ENCODE measurements at places on chromosomes 2 and 18.

GRCh38 chr2:221073326-221074049 lies 498.6 kb downstream of the EPHA4 start:
- no peak for DNase-seq

- DNase-seq: no peak
Measured at GRCh38 chr18:57081899-57082298, 65.0 kb upstream of the BOD1L2 start.

- DNase-seq: no peak
Measured at GRCh38 chr2:85177031-85177824, 44.0 kb downstream of the TCF7L1 start.

DNA sequence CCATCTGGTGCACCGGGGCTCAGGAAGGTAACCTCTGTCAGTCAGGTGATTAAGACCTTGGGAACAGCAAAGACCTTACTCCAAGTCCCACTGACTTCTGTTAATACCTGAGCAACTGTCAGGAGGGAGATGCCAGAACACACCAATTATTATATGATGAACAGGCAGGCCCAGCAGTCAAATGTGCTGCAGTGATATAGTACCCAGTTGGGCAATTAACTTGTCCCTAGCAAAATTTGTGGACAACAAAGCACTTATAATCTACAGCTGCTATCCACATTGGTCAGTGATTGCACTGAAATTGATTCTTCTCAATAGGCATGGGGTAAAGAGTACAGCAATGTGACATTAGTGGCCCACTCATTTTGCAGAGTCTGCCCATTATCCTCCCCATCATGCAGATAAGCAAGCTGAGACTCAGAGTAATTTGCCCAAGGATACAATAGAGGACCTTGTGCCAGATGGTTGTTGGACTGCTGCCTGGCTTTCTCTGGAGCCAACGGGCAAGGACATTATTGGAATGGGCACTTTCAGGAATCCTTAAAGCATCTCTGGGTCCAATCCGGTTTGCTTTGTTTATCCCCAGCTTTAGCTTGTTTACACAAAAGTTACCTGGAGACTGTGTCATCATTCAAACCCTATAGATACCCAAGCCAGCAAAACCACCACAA lies 147.6 kb downstream of the CCBE1 start:
- DNase-seq: no peak

DNA sequence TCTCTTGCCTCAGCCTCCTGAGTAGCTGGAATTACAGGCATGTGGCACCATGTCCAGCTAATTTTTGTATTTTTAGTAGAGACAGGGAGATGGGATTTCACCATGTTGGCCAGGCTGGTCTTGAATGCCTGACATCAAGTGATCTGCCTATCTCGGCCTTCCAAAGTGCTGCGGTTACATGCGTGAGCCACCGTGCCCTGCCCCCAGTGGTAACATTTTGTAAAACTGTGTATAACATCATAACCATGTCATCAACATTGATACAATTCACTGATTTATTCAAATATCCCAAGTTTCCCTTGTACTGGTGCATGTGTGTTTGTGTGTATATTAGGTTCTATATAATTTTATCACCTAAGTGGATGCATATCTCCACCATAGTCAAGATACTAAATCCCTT lies 70.0 kb downstream of the PDCL3 start:
- no peak for DNase-seq

DNA sequence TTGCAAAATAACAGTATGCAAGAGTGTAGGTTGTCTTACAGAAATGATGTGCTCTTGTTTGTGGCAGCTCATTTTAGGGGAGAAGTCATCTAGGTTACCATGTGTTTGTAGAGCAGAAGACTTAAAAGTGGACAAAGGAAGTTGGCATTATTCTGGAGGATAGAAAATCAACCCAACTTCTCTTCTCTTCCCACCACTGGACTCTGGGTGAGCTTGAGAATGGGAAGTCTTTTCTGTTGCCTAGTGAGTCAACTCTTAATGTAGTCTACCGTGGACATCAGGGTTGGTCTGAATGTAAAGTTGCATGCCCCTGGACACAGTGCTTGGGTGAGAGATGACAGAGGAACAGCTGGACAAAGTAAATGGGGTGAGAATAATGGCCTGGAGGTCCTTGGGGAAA lies 98.3 kb downstream of the FMNL2 start:
- no peak for DNase-seq

DNA sequence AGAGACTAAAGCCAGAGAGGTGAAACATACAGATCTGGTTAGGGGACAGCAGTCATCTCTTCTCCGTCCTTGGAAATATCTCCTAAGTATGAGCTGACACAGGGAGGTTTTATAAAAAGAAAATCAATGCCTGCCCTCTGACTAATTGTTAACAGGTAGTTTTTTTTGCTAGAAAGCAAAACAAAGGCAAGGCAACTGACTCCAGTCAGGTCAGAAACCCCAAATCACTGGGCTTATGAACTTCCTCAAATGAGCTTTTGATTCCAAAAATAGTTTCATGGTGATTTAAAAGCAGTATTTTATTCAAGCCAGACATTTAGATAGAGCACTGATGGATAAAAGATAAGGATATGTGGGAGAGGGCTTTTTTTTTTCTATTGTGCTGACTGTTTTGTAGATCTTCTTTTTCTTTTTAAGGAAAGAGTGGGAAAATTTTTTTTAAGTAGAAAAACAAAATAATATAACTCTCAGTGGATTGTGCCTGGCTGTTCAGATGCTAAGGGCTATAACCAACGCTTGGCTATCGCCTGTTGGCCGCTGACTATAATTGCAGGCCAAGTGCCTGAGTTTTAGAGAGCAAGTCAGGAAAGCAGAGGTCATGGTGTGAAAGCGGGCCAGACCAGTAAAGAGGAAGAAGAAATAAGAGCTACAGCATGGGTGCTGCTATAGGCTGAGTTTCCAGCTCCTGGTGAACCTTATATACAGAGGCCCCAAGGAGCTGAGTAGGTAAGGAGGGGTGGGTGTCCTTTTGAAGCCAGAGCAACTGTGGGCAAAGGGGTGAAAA lies 44.9 kb downstream of the MRPL35 start:
- DNase-seq: no peak

DNA sequence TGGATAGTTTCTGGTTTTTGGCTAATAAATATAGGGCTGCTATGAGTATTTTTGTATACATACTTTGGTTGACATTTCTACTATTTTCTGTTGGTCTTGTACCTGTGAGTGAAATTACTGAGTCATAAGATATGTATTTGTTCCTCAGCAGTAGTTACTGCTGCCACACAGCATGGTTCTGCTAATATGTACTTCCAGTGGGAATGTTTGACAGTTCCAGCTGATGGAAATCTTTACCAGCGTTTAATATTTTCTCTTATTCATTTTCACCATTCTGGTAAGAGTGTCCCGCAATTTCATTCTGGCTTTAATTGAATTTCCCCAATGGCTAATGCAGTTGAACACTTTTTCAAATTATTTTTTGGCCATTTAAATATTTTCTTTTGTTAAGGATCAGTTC lies 57.9 kb upstream of the IL1R1 start:
- DNase-seq: no peak

DNA sequence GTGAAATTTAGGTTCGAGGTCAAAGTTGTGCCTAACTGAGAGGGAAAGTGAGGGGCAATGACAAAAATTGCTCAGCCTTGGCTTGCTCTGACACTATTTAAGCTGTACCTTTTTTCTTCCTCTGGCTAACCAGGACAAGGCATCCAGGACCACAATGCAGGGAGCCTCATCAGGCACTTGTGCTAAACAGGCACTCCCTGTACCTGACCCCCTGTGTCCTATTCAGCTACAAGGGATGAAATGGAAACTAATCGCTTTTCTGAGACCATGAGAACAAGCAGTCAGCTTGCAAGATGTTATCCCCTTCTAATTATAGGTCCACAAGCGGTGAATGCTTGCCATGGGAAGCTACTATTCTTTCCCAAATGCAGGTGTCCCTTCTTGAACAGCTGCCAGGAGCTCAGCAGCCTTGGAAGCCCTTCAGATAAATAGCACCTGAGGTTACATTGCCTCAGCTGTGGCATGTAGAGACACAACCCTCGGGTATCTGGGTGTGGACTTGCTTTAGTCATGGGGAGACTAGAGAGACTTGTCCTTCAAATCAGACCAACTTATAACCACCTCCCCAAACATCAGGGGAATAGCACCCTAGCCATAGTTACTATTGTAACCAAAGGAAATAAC lies 19.1 kb upstream of the ITGA6 start:
- DNase-seq: no peak

DNA sequence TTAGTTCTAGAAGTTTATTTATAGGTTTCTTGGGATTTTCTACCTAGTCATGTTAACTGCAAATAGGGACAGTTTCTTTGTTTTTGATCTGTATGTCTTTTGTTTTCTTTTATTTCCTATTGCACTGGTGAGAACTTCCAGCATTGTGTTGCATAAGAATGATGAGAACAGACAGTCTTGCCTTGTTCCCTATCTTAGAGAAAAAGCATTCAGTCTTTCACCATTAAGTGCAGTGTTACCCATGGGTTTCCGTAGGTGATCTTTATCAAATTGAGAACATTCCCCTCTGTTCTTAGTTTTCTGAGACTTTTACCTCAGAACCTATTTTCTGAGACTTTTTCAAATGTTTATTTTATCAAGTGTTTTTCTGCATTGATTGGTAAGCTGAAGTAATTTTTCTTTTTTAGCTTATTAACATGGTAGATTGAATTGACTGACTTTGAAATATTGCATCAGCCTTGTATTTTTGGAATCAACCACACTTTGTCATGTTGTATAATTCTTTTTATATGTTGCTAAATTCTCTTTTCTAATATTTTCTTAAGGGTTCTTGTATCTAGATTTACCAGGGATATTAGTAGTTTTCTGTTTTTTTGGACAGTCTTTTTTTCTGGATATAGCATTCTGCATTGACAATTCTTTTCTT lies 17.2 kb downstream of the MFSD6 start:
- no peak for DNase-seq

- DNase-seq: no peak
Measured at GRCh38 chr2:108268001-108268400, 20.7 kb upstream of the SULT1C2 start.

- DNase-seq: no peak
Measured at GRCh38 chr18:45050712-45051601, 370.3 kb downstream of the SETBP1 start.

DNA sequence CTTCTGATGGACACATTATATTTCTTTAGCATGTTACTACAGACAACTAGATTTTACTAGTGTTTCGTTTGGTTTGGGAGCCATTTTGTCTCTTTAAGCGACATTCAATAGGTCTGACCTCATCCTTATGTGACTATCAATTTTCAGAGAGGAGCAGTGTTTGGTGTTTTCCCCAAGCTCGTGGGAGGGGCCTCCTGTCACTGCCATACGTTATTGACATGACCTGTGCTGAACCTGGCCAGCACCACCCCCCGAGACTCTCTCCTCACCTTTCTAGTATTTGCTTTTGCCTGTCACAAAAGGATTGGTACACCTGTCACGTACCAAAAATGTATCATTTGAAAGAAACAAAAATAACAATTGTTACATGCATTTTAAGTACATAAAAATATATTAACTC lies 69.3 kb downstream of the PSMG2 start:
- DNase-seq: no peak

DNA sequence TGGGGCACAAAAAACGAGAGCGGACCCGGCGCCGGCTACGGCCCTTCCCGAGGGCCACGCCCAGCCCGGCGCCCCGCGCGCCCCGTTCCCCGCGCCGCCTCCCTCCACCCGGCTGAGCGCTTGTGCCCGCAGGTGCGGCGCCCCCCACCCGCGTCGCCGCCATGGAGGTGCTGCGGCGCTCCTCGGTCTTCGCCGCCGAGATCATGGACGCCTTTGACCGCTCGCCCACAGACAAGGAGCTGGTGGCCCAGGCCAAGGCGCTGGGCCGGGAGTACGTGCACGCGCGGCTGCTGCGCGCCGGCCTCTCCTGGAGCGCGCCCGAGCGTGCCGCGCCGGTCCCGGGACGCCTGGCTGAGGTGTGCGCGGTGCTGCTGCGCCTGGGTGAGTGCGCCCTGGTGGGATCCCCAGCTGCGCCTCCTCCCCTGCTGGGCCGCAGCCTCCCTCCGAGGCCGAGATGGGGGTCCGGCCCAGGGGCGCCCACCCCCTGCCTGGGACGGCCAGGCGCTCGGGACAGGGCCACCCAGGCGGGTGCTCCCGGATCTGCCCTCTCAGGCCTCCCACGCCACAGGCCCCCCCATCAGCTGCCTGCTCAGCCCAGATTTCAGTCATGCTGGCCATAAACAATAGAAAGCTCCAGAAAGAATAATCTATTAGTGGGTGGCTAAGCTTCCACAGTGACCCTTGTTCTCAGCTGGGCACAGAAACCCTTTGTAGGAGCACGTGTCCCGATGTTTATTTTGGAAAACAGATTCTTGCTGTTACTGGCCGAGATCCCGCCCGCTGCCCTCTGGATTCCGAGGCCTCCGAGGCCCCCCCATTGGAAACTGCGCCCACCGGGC lies 997 bp downstream of the BOK start:
- no peak for DNase-seq

Measured in GM12891 (cell line).